ENCODE measurements at places on chromosomes 16 and 17.

GRCh38 chr16:62029947-62030346, 6.3 kb downstream of the CDH8 start:
- DNase-seq: no peak

- DNase-seq: no peak
Observed at GRCh38 chr16:15770512-15770911, 86.3 kb downstream of the MYH11 start.

DNA sequence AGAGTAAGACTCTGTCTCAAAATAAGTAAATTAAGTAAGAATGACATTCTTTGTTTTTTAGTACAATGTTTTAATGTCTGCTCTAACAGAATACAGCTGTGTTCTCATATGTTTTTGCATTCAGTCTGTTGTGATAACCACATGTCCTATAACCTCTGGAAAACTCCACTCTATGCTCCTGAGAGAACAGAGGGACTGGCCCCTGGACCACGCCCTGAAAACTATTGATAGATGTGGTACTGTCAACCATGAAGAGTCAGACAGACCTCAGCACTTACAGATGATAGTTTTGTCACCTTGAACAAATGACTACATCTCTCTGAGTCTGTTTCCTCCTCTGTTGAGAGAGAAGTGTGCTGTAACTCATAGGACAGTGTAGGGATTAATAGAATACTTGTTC, 7.9 kb downstream of the SUPT6H start:
- no peak for DNase-seq

DNA sequence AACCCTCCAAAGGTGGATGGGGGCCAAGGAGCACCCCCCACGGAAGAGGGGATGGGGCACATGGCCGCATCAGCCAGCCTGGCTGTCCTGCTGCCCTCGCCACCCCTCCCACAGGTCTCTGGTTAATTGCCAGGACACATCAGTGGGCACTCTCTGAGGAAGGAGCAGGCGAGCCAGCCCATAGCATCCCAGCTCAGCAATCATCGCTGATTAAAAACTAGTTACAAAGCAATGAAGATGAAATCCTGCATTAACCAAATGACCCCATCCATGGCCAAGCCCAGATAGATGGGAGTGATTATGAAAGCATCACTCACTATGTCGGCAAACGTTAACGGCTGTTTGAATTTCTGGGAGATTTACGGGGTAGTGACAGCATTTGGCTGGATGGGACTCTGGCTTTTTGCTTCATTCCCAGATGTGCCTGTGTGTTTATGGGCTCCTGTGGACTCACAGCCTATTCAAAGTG, 45.3 kb downstream of the CCDC182 start:
- DNase-seq: no peak

DNA sequence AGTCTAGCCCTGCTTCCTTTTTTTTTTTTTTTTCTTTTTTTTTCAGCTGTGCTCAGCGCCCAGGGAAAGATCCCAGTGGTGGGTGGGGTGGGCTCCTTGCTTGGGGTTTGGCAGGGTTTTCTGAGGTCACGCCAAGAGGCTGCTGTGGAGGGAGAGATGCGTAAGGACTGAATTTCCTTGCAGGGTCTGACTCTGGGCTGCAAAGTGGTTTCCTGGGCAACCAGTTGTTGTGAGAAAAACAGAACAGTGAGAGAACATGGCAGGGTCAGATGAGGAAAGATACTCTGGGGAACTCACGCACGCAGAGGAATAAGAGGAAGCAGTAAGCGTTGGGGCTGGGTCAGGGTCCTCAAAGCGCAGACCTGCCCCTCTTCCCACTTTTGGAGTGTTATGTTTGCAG, 119.5 kb downstream of the IRF8 start:
- no peak for DNase-seq

GRCh38 chr16:28616636-28617035, 6.8 kb upstream of the SULT1A1 start:
- no peak for DNase-seq

GRCh38 chr16:4696905-4697847, 3.8 kb downstream of the NUDT16L1 start:
- no peak for DNase-seq

DNA sequence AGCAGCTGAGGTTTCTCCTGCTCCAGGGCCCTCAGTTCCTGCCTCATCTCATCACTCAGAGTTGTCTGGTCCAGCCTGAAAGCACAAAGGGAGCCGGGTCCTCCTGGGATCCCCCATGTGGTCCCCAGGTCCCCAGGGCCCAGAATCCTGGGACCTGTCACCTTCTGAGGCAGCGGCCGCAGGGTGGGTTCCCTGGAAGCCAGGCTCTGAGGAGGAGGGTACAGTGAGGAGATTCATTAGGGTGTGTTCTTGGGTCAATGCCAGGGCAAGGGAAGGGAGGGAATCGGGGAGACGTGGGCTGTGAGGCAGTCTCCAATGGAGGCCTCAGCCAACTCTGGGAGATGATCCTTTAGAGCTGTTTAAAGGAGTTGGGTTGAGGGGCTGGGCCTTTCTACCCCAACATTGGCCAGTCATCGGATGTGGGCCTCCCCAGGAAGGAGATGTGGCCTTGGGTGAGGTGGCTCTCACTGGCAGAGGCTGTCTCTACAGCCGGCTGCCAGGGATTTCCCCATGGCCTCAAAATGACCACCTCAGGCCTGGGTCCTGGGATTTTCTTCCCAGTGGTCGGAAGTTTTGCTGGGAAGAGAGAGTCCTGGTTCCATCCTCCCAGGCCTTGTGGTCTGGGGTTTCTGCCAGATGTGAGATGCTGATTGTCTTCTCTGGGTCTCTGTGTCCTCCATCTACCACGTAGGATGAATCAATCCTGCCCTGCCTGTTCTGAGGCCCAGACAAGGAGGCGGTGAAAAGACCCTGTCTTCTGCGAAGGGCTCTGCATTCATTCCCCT, 47.3 kb downstream of the NLRP1 start:
- DNase-seq: no peak

DNA sequence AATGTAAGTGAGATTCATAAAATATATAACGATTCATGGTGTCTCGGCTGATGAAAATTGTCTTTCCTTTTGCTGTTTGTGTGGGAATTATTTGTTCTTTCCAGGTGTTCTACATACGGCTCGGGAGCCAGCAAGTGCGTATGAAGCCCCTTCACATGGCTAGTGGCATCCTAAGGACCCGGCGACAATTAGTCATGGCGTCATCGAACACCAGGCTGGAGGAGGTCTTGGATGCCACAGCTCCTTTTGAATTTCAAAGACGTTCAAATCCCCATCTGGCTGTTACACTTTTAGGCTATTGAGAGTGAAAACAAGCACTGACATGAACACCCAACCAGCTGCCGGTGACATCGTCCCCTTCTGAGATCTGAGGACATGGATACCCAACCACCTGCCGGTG, 397.7 kb upstream of the TNRC6C start:
- DNase-seq: no peak

- no peak for DNase-seq
Observed at GRCh38 chr17:29162082-29162908, 17.9 kb downstream of the MYO18A start.

DNA sequence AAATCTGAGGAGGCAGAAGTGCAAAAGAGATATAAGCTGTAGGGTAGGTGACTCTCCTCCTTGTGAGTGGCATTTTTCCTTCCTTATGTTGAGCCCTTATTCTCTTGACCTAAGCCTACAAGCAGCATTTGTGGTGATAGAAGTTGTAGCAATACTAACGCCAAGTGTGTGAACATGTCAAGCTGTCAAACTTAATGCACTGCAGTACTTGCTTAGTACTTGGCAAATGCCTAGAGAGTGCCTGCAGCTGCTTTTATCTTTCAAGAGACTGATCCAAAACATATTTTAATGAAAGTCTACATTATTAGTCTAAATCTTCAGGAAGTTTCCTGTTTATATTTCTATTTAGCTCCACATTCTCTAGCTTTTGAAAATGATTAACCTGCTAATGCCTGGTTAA, 83.2 kb downstream of the CNTNAP4 start:
- no peak for DNase-seq

GRCh38 chr16:9850817-9851216, 331.4 kb downstream of the GRIN2A start:
- DNase-seq: no peak

GRCh38 chr17:68302066-68302564, 10.8 kb downstream of the ARSG start:
- DNase-seq: no peak

DNA sequence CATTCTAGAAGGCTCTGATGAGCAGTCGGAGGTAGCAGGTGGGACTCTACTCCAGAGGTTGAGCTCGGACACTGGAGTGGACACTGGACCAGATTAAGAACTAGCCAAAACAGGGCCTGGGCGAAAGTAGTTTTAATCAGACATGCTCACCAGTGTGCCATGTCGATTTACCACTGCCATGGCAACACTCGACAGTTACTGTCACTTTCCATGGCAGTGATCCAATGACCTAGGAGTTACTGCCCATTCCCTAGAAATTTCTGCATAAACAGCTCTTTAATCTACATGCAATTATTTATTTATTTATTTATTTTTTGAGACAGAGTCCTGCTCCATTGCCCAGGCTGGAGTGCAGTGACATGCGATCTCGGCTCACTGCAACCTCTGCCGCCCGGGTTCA, 7.2 kb upstream of the METTL9 start:
- no peak for DNase-seq

GRCh38 chr16:87133966-87134627, 183.1 kb downstream of the C16orf95 start:
- DNase-seq: no peak

Measured in stimulated activated CD4-positive, alpha-beta T cell treated with anti-CD3 and anti-CD28 coated beads, Interleukin-1b, Interleukin-23, amount 100 ng/mL, for 48 hours (primary cell).